ENCODE measurements at places on chromosomes 13 and 19.

DNA sequence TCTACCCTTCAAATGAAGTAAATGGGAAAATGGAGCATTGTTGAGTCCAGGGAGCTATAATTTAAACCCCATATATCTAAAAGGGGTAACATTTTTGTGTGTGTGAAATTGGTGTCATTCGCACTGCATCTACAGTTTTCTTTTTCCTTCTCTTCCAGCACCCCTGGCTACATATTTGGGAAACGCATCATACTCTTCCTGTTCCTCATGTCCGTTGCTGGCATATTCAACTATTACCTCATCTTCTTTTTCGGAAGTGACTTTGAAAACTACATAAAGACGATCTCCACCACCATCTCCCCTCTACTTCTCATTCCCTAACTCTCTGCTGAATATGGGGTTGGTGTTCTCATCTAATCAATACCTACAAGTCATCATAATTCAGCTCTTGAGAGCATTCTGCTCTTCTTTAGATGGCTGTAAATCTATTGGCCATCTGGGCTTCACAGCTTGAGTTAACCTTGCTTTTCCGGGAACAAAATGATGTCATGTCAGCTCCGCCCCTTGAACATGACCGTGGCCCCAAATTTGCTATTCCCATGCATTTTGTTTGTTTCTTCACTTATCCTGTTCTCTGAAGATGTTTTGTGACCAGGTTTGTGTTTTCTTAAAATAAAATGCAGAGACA, 28.6 kb downstream of the ALOX5AP start:
- DNase-seq: no peak

DNA sequence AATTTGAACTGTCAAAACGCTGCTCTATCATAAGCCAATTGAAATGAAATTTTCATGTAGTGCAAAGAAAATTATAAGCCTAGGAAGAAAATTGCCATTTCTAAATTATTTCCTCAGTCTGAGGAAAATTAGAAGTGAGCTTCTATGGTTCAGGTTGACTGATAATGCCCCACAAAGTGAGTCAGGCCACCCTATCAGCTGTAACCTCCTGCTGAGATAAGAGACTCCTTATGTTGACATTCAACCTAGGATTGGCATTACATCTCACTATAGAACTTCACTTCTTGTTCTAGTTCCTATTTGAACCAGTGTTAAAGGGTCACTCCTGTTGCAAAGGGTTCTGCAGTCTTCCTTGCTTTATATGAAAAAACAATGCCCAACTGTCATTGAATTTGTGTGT, 32.6 kb upstream of the RFC3 start:
- DNase-seq: no peak

DNA sequence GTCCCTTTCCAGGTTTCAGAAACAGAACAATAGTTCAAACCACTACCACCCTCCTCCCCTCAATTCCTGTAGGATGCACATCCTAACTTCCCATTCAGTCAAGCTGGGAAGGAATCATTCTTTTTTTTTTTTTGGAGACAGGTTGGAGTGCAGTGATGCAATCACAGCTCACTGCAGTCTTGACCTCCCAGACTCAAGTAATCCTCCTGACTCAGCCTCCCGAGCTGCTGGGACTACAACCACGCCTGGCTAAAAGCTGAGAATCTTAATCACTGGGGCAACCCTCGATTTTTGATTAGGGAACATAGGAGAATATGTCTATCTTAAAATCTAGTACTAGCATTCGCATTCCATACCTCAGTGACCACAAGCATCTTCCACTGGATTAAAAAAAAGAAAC, 146.2 kb downstream of the ABCC4 start:
- DNase-seq: no peak

GRCh38 chr19:30004403-30004802, 62.4 kb downstream of the URI1 start:
- DNase-seq: no peak

DNA sequence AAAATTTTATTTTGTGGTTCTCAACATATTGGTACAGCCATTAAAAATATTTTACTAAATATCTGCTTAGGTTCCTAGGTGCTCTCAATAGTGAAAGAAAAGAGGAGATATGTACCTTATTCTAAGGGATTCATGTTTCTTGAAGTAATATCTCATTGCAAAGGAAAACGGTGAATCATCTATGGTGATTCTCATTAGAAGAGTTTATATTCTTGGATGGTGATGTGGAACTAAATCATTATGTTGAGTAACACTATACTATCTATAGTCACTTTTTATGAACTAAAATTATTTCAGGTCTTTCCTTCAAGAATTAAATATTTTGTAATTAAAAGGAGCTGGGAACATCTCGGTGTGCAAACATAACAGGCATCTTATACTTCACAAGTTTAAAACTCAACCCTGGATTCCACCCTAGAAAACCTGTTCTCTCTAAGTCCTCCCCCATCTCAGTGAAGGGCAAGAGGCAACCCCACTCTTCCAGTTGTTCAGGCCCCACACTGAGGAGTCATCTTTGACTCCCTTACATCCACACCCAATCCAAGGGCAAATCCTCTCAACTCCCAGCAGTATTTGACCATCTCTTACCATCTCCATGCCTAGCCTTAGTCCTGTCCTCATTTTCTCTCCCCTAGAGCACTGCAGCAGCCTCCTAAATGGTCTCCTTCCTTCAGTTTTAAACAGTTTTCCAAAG, 140.1 kb downstream of the RGCC start:
- no peak for DNase-seq

DNA sequence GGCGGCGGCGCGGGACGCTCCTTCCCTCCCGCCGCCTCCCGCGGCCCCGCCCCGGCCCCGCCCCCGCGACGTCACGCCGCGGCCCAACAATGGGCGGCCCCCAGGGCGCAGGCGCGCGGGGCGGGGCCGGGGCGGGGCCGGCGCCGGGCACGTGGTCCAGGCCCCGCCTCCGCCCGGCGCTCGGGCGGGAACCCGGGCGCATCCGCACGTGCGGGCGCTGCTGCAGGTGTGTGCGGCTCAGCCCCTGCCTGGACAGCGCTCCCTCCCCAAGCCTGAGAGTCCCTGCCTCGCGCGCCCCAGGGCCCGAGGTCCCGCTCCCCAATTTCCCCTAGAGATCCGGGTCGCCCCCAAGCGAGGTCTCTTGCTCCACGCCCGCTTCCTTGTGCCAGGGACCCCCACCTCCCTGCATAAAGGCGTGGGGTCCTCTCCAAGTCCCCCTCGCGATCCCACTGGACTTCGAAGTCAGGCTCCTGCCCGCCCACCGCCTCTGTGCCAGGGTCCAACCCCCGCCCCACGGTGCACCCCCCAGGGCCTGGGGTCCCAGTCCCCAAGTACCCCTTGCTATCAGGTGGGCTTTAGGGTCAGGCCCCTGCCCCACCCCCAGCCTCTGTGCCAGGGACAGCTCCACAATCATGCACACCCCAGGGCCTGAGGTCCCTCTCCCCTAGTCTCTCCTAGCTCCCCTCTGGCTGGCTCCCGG, at the start of gene MEX3D:
TSS of gene MEX3D (minus strand) at position 6 of the 700 bp plus-strand sequence. CDS start 267 bp downstream, outside the sequence.
- DNase-seq: peak; percentile 80

DNA sequence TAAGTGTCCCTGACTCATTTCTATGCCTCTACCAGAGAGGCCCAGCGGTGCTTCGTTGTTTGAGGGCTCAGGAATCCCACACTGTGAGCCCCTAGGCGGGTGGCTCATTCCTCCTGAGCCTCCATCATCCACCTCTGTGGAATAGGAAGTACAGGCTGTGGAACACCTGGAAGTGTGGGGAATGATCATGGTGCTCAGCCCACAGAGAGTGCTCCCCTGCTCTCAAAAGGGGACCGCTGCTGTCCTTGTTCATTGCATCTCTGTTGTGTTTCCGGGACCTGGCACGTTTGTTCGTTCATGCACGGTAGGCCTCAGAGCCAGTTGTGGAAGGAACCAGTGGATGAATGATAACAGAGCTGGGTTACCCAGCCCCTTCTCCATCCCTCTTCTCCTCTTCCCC, 1.2 kb downstream of the ACP7 start:
- no peak for DNase-seq

DNA sequence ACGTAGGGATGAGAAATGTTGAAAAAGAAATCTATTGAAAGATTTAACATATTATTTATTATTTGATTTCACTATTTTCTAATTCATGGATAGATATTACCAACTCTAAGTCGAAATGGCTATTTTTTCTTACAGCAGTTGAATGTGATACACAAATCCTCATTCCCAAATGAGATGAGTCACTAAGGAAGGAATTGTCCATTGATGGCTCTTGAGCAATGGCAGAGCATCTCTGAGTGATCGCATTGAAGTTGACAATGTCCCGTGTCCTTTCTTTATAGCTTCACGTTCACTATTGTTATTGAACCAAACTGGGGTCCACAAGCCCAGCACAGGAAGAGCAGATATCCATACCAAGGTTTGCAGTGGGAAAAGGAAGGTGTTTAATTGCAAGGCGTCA, 648.3 kb upstream of the SPRY2 start:
- no peak for DNase-seq

DNA sequence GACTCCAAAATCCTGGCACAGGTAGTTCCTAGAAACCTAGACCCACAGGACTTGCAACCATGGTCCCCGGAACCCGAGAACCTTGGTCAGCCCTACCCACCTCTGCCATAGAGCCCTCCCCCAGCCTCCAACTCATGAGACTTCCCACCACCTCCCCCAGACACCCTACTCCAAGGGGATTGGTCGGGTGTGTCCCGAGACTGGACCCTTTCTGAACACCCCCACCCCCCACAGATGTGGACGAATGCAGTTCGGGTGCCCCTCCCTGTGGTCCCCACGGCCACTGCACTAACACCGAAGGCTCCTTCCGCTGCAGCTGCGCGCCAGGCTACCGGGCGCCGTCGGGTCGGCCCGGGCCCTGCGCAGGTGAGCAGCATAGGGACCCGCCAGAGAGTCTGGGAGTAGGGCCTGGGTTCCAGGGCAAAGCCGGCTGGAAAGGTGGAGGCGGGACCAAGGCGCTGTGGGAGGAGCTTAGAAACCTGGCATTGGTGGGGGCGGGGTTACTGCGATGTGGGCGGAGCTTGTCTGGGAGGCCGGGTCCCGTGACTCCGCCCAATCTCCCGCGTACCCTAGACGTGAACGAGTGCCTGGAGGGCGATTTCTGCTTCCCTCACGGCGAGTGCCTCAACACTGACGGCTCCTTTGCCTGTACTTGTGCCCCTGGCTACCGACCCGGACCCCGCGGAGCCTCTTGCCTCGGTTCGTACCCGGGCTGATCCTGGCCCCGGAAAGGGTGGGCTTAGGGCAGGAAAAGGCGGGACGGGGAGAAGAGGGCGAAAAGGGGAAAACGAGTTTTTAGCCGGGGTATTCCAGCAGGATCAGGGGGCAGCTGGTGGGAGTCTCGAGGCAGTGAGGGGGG, 11.9 kb downstream of the LTBP4 start:
- DNase-seq: peak; percentile 91

GRCh38 chr19:44050740-44051649, 841 bp upstream of the ZNF223 start:
- no peak for DNase-seq

DNA sequence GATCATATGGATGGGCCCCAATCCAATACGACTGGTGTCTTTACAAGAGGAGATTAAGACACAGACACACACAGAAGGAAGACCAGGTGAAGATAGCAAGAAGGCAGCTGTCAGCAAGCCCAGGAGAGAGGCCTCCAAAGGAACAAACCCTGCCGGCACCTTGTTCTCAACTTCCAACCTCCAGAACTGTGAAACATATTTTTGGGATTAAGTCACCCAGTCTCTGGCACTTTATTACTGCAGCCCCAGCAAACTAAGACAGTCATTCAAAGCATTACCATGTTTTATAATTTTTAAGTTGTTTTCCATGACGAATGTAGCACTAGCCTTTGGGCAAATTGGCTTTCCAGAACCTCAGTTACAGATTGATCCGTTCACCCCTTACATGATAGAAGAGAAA, 11.3 kb downstream of the STARD13 start:
- no peak for DNase-seq

GRCh38 chr13:99354371-99354951, 47.3 kb upstream of the GPR183 start:
- DNase-seq: no peak

- no peak for DNase-seq
These were observed 5.6 kb downstream of the UHRF1 start for GRCh38 chr19:4914736-4915501.

DNA sequence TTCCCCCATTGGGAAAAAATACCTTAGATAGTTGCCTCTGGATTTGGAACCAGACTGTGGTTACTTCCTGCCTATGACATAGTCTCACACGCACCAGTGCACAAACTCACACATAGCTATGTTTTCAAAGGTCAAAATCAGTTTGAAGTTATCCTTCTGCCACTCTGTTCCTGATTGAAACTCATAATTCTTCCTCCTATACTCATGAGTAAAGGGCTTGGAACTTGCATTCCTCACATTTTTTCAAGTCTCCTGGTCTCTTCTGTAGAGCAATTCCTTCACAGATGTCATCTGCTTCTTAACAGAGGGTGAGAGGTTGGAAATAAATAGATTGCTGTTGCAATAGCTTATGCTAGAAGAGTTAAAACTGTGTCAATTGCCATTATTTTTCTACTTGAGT, 18.6 kb upstream of the POSTN start:
- DNase-seq: no peak

GRCh38 chr13:40026174-40026585, 370.7 kb downstream of the COG6 start:
- DNase-seq: no peak

- DNase-seq: no peak
These were observed 1559.2 kb downstream of the SLITRK1 start for GRCh38 chr13:82323101-82323500.

DNA sequence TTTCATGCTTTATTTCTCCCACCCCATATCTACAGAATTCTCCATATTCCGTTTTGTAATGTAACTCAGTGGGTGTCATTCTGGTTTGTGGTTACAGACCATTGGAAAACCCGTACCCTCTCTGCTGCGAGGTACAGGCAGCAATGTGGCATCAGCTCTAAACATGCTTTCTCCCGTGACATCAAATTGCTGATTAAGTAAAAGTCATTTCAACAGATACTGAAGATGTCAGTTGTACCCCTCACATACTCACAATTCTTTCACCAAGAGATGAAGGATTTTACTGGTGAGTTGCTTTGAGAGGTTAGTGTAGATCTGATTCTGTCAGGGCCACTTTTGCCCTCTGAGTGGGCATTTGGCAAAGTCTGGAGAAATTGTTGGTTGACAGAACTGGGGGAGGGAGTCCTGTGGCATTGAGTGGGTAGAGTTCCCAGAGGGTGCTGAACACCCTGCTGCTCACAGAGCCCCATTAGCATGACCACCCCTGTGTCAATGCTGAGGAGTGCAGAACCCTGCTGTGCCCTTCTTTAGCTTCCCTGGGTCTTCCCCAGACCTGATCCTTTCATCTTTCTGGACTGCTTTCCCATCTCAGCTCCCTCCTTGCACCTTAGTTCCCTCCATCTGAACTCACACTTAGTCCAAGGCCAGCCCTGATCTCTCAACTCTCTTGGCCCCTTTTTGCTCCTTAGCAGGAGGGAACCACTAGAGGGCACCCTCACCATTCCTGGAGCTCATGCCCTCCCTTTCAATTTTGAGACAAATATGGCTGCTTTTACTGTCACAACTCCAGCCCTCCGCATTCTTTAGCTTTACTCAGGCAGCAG, 39.9 kb upstream of the CEACAM8 start:
- no peak for DNase-seq

Data from ecto neural progenitor cell (in vitro differentiated cells).